ENCODE measurements at places on chromosomes 3 and 15. TPM values are rescaled to one million over a fixed set of nuclear protein-coding genes. Genes with fewer than 3 reads are reported as not detected.

- no peak for DNase-seq
These were observed 27.8 kb downstream of the STARD5 start for GRCh38 chr15:81296186-81296585.

- no peak for DNase-seq
These were observed 5.3 kb downstream of the EIF4A2 start for GRCh38 chr3:186788482-186789370.

Gene NAALADL2
- total RNA-seq, result 7.6 TPM

GRCh38 chr3:149581248-149581647 lies 76.6 kb downstream of the WWTR1 start:
- no peak for DNase-seq

DNA sequence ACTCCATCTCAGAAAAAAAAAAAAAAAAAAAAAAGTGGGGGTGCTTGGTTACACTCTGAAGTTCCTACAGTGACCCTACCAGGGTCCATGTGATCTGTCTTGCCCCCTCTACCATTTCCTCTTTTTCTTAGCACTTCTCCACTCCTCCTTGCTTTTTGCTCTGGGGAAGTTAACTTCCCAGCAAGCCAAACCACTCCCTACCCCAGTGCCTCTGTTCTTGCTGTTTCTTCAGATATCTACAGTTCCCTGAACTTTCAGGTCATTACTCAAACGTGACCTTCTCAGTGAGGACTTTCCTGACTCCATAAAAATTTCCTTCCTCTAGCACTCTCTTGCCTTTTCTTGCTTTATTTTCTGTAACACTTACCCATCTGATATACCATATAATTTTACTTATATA lies 61.1 kb upstream of the GCNT3 start:
- DNase-seq, result no peak

GRCh38 chr3:177300842-177301241 lies 103.6 kb upstream of the TBL1XR1 start:
- DNase-seq, result no peak

Gene CHMP2B
- total RNA-seq, result 65.7 TPM

DNA sequence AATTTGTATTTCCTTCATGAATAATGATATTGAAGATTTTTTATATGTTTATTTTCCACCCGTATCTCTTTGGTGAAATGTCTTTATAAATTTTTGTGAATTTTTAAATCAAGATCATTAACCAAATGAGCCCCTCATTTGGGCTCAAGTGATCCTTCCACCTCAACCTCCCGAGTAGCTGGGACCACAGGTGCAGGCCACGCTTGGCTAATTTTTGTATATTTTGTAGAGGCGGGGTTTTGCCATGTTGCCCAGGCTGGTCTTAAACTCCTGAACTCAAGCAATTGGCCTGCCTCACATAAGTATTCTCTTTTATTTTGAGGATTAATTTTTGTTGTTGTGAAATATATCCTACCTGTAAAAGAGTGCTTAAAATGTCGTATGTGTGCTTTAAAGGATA lies 4.9 kb downstream of the BBS4 start:
- peak; percentile 17 for DNase-seq

- no peak for DNase-seq
These were observed 190.1 kb downstream of the UACA start for GRCh38 chr15:70573121-70573850.

- DNase-seq, result no peak
These were observed 80.3 kb upstream of the PRTG start for GRCh38 chr15:55823191-55823670.

Gene CPNE9
- total RNA-seq, result not detected

DNA sequence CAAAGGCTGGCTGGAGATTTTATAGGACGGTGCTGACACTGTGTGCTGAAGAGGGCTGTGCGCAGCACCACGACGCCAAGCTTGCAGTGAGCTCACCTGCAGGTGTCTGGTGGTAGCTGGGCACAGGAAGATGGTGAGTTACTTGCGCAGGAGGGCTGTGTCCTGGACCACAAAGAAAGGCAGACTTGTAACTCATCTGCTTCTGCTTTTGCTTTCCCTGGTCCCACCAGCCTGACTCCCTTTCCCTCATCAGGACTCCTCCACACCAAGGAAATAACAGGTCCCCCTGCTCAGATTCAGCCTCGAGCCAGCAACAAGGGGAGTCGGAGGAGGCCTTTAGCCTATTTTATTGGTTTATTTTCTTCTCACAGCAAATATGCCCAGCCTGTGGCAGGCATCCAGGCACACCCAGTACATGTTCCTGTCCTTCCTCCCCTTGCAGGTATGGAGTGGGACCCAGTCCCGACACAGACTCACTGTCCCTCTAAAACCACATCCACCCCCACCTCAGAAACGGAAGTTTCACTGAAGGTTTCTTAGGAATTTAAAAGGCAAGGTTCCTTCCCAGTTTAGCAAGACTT lies 35.6 kb upstream of the FLNB start:
- DNase-seq, result no peak

GRCh38 chr15:101795455-101795854 lies 7.9 kb upstream of the OR4F6 start:
- DNase-seq, result no peak

DNA sequence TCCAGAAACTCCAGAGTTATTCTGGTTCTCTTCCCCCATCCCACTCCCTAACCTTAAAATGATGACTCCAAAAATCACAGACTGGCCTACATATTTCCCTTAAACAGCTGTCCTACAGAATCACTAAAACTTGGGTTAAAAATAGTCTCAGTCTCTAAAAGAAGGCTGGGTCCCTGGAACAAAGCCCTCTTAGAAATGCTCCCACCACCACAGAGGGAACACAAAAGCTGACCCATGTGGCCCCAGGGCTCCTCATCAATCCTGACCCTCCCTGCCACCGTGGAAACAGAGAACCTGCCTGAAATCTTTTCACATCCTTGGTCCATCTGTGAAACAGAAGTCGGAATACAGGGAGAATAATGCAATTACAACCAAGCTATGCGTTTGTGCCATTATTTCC lies 55.7 kb upstream of the DCLK3 start:
- DNase-seq, result no peak

DNA sequence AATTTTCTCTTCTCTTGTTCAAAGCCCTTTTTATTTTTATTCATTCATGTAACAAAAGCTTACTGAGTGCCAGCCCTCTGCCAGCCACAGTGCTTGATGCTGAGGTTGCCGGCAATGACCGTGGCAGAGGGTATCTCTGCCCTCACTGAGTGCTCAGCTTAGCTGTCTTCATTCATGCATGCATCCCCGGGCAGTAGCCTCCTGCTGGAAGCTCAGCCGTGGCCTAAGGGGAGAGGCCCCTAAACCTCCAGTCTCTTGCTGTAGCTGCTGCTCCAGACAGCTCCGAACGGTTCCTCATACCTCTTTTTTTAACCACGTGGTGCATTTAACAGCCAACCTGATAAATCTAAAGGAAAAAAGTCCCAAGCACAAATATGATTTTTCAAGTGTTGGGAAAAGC lies 34.6 kb upstream of the CCDC66 start:
- DNase-seq, result no peak

- peak; percentile 71 for DNase-seq
These were observed 86.1 kb upstream of the PSMD6 start for GRCh38 chr3:64109438-64109837.

Gene MST1R
- total RNA-seq, result 6.1 TPM

Gene PARP16
- 14.2 TPM for total RNA-seq

DNA sequence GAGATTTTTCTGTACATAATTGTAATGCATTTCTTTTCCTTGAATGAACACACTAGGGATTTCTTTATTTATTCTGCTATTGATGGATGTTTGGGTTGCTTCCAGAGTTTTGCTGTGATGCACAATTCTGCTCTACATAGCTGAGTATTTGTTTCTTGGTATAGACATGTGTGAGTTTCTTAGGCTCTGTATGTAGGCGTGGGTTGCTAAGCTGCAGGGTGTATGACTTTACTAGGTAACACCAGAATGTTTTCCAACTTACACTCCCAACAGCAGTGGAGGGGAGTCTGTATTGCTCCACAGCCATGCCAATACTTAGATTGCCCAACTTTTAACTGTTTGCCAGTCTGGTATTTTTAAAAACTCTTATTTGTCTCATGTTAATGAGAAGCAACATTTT lies 155.5 kb upstream of the TNIK start:
- DNase-seq, result no peak

DNA sequence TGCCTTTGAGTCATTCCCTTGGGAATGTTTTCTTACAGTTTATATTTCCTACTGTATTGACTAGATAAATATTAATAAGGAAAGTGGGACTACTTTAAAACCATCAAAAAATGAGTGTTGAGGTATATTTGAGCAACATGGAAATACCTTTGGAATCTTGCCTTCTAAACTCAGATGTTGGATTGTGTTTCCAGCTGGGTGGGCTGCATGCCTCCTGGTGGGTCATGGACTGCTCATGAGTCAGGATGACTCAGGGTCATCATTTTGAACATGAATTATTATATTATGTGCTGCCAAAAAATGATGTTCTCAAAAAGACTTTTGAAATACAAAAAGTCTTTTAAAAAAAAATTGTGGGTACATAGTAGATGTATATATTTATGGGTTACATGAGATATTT lies 41.1 kb upstream of the APH1B start:
- no peak for DNase-seq

GRCh38 chr15:37103163-37103435 lies 2.8 kb upstream of the MEIS2 start:
- no peak for DNase-seq

DNA sequence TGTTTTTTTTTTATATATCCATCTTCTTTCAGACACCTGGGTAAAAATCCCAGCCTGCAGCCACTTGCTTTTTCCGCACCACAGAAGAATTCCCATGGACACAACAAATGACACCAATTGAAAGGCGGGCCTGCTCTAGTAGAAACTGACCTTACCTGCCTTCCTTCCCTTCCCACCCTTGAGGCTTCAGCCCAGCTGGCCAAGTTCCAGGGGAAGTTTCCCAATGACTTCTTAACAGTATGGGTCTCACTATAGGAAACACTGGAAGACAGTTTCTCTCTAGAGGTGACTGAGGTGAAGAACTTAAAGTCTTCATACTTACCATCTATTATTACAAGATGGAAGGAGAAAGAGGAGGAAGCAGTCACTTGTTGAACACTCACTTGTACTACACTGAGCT lies 714.2 kb upstream of the NR2F2 start:
- DNase-seq, result no peak

Gene CCRL2
- 0.68 TPM for total RNA-seq

DNA sequence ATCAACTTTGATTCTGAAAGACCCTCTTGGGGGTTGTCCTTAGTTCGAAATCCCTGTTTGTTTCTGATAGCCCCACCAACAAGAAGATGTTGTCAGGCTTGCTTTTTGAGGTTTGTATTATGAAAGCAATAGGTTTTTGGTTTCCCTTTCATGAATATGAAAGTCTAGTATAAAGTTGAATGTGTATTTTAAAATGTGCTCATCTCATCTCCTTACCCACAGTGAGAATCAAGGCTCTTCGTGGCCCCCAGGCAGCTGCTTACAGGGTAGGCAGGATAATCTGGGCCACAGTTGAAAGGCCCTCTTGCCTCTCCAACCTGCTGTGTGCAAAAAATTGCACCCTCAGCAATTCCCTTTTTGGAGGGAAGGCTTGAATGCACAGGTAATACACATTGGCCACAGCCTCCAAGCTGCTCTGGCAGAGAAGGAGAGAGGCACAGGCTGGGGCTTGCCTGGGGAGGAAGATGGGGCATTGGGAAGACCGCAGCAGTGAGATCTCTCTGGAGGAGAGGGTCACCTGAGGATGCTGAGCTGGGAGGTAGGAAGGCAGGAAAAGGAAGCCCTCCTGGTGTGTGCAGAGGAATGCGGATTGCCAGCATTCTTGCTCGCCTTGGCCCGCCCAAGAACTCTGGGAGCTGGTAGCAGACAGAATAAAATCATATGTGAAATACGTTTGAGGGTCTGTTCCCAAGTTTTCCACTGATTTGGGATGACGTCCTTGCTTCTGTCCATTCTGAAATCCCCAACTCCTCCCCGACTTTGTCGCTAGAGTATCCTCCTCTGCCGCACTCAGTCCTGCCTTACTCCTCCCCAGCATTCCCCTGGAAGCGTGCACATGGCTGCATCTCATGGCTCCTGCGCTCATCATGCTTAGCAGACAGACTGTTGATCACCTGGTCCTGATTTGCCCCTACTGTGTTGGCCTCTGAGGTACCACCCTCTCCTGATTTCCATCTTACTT lies 196.4 kb downstream of the RPLP1 start:
- no peak for DNase-seq

Gene OTOL1
- total RNA-seq, result not detected

- DNase-seq, result no peak
These were observed 27.4 kb downstream of the GORASP1 start for GRCh38 chr3:39080026-39080425.

DNA sequence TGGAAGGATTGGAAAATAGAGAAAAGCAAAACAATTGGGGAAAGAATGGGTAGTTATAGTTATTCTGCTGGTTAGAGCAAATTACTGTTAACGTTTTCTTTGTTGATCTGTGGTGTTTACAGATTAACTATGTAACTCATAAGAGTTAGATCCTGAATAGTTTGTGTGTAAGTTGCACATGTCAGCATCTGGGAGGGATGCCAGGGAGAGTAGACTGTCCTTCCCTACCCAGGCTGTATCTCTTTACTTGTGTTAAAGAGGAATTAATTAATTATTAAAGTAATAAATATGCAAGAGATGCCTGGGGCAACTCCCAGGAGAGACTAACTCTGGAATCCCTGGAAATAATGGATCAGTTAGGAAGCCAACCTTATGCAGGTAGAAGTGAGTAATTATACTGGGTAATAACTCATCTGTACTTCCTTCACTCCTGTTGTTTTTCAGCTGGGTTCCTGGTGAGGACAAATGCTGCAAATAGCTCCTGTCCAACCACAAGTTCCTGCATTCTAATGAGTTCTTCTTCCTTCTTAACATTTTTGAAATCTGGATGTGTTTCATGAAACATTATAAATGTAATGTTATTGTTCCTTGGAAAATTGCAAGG lies 18.9 kb downstream of the GHRL start:
- no peak for DNase-seq

Gene CACNA2D3
- total RNA-seq, result 2.9 TPM

Gene CDAN1
- total RNA-seq, result 15.9 TPM

Gene BDH1
- total RNA-seq, result 77.6 TPM

Gene DLEC1
- total RNA-seq, result 1.5 TPM

Gene MESP1
- not detected for total RNA-seq

Gene NOX5
- total RNA-seq, result 0.73 TPM

Gene NR2F2
- total RNA-seq, result 22.0 TPM

GRCh38 chr3:81968658-81969057 lies 207.2 kb upstream of the GBE1 start:
- no peak for DNase-seq
